ENCODE measurements at places on chromosomes 2 and 18. TPM values are rescaled to one million over a fixed set of nuclear protein-coding genes. Genes with fewer than 3 reads are reported as not detected.

The IL37 gene
- total RNA-seq = not detected

The CAPN13 gene
- total RNA-seq = not detected

The SOS1 gene
- 34.8 TPM for total RNA-seq

DNA sequence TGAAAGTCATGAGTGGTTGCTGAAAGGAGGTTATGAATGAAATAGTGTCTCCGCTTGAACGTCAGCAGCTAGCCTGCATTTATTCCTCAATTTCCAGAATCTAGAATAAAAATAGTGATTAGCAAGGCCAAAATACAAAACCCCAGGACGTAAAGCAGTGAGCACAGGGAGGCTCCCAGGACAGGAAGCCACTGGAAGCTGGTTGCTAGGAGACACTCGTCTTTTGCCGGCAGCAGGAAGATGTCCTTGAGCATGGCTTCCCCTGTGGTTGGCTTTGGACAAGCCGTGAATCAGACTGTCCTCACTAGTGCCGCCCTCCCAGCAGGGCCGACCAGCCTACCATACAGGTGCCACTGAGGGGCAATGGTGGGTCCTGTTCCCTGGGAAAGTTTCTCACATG, 374.4 kb downstream of the MTX2 start:
- no peak for DNase-seq

DNA sequence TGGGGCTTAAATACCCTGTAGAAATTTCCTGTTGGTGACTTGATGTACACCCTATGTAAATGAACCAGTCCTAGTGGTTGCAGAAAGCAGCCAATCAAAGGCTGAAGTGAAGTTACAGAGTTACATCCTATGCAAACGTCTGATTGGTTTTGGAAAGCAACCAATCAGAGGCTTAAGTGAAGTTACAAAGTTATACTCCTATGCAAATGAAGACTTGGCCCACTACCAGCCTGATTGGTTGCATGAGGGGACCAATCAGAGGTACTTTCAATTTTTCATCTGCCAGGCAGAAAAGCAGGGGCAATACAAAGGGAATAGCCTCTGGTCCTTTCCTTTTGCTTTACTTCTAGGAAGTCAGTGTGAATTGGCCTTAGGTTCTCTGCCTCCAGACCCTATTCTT, 13.6 kb upstream of the ZNF397 start:
- no peak for DNase-seq

DNA sequence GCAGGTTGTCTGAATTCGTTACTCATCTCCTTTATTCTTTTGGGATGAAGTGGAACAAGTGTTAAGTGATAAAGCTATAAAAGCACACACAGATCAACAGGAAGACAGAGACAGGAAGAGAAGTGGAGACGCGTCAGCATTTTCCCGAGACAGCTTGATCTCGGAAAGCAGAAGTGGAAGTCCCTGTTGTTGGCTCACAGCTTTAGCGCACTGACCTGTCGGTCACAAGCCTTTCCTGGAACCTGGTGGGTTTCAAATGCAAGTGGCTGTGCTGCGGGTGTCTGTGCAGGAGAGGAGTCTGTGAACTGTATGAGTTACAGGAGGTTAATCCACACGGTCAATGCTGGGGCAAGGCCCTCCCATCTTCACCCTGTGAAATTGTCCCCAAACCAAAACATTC, 116.6 kb upstream of the PELI1 start:
- DNase-seq = no peak

- DNase-seq = no peak
These were observed 425.7 kb downstream of the SETBP1 start for GRCh38 chr18:45106331-45106774.

DNA sequence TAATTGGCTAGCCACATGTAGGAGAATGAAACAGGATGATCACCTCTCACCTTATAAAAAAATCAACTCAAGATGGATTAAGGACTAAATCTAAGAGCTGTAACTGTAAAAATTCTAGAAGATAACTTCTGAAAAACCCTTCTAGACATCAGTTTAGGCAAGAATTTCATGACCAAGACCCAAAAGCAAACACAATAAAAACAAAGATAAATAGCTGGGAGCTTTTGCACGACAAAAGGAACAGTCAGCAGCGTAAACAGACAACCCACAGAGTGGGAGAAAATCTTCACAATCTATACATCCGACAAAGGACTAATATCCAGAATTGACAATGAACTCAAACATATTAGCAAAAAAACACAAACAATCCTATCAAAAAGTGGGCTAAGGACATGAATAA, 316.3 kb downstream of the METTL4 start:
- no peak for DNase-seq

DNA sequence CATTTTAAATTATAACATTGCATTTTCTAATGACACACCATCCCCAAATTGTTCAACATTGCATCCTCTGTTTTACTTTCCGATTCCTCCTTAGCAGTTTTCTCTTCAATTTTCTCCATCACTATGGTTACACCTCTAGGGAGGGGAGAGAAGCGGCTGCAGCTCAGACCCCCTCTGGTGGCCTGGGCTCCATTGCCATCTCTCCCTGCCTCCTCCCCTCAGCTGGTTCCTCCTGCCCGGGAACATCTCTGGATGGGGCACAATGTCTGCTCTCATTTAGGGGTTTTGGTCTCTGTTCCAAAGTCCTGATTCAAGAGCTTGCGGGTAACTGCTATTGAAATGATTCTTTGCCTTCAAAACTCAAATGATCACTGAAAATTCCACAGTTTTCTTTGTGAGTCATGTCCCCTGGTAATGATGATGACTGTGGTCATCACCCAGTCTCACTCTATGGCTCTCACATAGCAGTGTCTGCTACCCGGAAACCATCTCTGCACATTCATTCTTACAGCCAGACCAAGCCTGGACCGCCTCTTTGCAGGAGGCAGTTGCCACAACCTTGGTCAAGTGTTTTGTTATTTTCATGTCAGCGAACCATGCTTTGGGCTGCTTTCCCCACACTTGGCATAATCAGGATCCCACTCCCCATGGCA, 263.9 kb downstream of the ALPK2 start:
- DNase-seq = no peak

- DNase-seq = no peak
These were observed 194.5 kb downstream of the DNER start for GRCh38 chr2:229519655-229520430.

DNA sequence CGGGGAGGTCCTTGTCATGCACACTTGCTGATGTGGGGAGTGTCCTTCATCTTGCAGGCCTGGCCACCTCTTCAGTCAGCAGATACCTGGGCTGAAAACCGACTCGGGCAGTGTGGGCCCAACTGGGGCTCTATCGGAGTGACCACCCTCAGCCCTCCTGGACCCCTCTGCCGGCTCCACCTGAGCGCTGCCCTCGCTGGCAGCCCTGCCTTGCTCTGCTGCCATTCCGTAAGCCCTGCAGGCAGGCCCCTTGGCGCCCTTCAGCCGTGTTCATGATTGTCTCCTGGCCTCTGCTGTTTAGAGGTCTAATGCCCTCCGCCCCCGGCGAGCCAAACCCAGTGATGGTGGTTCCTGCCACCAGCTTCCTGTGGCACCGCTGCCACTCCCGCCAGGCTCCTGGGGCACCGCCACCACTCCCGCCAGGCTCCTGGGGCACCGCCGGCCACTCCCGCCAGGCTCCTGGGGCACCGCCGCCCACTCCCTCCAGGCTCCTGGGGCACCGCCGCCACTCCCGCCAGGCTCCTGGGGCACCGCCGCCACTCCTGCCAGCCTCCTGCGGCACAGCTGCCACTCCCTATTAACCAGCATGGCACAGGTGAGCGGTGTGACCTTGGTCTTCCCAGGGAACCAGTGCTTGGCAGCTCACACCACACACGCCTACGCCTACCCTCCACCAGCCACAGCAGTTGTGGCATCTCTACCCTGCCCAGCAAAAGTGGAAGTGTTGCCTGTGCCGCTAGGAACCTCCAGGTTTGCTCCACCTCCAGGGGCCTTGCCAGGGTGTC, 15.9 kb downstream of the CAPN10 start:
- no peak for DNase-seq

Data from activated naive CD4-positive, alpha-beta T cell treated with anti-CD3 and anti-CD28 coated beads, Interleukin-2, amount 50 U/mL, for 72 hours (primary cell).